Bronchial epithelial cell (primary cell): ENCODE measurements at places on chromosomes 6 and 20. TPM values are rescaled to one million over a fixed set of nuclear protein-coding genes. Genes with fewer than 3 reads are reported as not detected.

DNA sequence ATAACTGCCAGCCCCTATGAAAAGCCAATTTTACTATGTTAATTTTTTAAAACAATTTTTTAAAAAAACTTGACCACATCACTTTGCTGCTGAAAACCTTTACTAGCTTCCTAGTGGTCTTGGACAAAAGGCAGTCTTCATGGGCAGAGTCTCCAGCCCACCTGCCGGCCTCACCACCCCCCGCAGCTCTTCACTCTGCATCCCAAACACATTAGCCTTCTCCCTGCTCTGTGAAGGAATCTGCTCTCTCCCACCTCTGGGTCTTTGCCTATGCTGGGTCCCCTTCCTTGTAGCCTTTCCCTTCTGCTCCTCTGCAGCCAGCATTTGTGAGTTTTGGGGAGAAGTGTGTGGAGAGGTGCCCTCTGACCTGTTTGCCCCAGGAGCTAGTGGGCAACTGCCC lies 170.7 kb upstream of the MLN start:
- DNase-seq = no peak

FOXF2 gene
- total RNA-seq = under 0.01 TPM in 1 of 2 replicates, not detected in the other

- DNase-seq = peak; percentile 43
Observed at GRCh38 chr6:115932481-115932880, 128.2 kb downstream of the FRK start.

RBL1 gene
- 2.7 and 3.2 TPM in 2 replicates for total RNA-seq

DNA sequence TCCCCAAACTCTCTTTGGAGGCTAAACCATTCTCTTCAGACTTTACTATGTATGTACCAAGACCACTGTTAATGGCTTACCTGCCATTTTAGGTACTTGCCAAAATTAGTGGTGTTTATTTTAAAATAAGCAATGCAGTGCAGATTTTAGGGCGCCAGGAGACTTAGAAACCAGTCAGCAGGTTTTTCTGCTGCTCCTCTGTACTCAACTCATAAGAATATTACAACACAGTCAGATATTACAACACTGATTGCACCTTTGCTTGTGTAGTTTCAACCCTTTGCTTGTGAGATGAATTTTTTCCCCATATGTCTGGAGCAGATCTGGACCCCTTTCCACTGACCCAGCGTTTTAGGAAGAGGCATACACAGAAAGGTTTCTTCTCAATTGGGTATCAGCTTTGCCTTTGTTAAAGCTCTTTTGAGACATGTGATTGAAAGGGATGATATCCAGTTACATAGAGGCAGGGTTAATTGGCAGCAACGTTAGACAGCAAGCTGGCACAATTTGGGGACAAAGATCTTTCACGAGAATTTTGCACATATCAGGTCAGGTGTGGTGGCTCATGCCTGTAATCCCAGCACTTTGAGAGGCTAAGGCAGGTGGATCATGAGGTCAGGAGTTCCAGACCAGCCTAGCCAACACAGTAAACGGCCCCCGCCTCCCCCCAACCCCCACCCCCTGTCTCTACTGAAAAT lies 6.2 kb downstream of the TTPAL start:
- no peak for DNase-seq

MCHR2 gene
- total RNA-seq = not detected in 2 replicates

WFDC5 gene
- total RNA-seq = 0.79 and 4.1 TPM in 2 replicates

GRCh38 chr6:31125162-31125561 lies 4.9 kb upstream of the CDSN start:
- DNase-seq = peak; percentile 91

TPX2 gene
- 1.3 and 1.8 TPM in 2 replicates for total RNA-seq

SNAP25 gene
- not detected in 2 replicates for total RNA-seq
